ENCODE measurements at places on chromosomes 3 and 15. TPM values are rescaled to one million over a fixed set of nuclear protein-coding genes. Genes with fewer than 3 reads are reported as not detected.
A peak's percentile ranks its signal among the peaks of the same experiment; 100 is the strongest.

DNA sequence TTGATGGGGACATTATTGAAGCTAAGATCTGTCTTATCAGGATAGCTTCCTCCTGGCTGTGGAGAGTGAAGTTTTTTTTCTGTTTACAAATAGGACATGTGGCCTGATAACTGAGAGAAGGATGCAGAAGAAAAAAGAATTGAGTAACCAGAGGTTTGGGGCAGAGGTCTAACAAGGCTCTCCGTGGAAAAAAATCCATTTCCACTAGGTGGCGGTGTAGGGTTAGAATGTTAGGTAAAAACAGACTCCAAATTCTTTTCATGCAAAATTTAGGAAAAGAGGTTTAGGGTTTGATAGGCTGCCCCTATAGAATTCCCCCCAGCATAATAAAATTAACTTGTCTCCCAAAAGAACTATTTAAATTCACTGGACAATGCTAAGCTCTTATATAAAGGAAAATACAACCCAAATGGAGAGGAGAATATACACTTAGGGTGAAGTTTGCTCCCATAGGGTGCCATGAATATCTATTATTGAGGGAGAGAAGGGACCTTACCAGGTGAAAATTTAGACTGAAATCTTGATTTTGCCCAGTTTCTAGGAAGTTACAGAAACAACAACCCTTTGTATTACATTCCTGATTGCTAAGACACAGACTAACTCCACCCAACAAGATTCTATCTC is 1560.4 kb downstream of the OTOL1 start:
- no peak for DNase-seq

DNA sequence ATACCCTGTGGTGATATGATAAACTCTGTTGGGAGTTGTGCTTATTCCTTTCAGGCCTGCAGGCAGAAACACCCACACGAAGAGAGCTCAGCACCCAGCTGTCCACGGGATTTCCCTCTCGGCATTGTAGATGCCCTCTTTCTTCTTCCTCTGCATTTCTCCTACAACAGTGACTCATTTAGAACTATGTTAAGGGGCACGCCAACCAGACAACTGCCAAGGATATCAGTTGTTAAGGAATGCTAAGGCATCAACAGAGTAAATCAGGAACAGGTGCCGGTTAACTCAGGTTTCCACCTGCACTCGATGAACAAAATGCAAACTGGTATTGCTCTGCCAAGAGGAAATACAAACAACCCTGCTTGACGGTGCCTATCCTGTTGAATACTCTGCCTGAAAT is 270.0 kb upstream of the PEX5L start:
- DNase-seq, result no peak

DNA sequence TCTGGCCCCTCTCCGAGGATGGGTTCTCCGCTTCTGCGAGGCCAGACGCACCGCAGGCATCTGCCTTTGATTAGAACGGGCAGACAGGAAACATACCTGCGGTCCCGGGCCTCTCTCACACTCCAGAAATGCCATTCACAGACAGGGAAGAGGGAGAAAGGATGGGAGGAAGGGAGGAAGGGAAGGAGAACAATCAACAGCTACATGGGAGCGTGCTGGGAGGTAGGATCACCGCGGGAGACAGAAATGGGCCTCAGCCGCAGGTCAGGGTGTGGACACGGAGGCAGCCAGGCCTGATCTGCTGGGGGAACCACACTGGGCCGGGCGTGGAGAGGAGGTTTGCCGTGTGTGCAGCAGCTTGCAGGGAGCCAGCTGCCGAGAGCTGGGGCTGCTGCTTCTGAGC is 90.7 kb upstream of the RGMA start:
- no peak for DNase-seq

The COL6A6 gene
- not detected for polyA plus RNA-seq

GRCh38 chr3:21417991-21418390 is 333.0 kb downstream of the ZNF385D start:
- no peak for DNase-seq

DNA sequence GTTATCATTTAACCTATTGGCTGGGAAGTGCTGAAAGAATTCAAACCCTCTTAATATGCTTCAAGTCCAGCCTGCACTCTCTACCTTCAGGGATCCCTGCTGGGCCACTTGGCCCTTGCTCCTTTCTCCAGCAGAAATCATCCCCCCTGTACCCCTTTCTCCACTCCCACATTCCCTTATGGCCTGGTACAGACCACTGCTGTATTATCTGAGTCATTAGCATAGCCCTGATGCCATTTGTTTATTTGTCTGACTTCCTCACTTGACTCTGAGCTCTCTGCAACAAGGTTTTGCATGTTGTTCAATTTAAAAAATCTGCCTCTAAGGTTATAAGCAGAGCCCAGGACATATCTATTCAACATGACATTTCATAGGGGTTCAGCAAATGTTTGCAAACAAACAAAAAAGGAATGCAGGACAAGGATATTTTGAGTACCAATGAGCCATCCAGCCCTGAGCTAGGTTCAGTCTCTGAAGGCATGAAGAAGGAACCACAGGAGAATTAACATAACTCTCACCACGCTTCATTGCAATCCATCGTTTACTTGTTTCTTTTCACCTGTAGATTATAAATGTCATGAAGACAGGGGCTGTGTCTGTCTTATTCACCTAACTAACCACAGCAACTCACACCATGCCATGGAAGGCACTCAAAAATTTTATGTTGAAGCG is 26.6 kb upstream of the HES1 start:
- no peak for DNase-seq

The ZNF80 gene
- 0.34 TPM for polyA plus RNA-seq

DNA sequence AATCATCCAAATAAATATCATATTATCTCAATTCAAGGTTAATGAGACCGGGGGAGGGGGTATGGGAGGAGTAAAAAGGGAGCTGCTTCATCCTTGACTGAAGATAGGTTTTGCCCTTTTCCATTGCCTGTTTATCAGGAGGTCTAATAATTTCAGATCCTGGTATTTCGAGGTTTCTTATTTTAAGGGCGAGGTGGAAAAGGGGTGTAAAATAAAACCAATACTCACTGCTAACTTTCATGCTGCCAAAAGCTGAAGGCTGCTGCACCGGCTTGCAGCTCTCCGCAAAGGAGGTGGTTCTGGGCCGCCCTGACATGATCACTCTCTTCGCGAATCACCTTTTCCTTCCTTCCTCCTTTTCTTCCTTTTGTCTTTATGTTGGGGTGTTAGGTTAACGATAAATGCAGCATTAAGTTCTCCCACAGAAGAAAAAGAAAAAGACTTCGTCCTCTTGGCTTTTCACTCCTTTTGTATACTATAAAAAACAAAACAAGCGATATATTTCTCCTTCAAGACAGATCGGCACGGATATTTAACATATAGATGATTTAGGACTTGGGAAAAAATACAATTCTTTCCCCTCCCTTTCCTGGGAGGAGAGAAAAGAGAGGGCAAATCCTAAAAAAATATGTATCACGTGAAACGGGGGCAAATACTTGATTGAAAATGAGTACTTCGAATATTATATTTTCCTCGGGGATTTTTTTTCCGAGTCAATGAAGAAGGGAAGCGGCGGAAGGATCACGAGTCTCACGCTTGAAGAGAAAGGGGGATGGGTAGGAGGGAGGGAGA is 932 bp downstream of the GSK3B start:
- DNase-seq, result peak; percentile 35

The LRRC2 gene
- polyA plus RNA-seq, result 0.09 TPM

DNA sequence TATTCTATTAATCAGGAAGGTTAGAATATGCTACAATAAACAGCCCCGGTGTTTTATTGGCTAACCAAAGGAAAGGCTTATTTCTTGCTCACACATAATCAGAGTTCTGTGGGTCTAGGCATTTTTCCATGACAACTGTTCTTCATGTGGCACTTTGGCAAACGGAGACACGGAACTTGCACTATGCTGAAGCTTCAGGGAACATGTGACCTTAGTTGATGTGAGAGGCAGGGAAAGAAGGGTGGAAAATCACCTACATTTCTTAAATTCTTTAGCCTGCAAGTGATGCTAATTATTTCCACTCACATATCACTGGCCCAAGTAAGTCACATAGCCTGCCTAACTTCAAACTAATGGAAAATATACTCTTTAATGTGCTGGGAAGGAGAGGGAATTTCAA is 344.6 kb downstream of the SV2B start:
- no peak for DNase-seq

- no peak for DNase-seq
Observed at GRCh38 chr3:14991818-14992612, 44.6 kb downstream of the NR2C2 start.

GRCh38 chr15:98875309-98875708 is 132.3 kb downstream of the PGPEP1L start:
- DNase-seq, result no peak

The SCAANT1 gene
- not detected for polyA plus RNA-seq

DNA sequence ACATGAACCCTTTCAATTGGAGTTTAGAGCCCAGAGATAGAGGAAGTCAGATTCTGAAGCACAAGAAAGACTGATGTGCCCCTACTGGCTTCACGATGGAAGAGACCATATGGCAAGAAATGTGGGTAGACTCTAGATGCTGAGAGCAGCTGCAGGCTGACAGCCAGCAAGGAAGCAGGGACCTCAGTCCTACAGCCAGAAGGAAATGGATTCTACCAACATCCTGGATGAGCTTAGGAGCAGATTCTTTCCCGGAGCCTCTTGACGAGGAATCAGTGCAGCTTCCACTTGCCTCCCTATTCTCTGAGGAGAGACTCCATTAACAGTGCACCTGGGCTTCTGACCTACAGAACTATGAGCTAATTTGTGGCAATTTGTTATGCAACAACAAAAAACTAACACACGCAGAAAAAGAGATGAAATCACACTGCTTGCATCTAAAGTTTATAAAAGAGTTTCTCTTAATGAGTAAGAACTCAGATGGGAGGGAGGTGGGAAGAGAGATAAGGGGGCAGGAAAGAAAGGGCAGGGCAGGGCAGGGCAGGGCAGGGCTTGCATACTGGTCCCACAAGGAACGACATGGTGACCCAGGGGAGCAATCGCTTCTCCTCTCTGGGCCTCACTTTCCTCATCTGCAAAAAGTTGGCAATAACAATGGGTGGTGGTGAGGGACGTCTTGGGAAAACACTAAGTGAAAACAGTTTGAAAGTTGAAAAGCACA is 440.9 kb downstream of the FOXP1 start:
- no peak for DNase-seq

- no peak for DNase-seq
Observed at GRCh38 chr3:51676102-51676640, 5.1 kb downstream of the TEX264 start.

The ATP13A5 gene
- not detected for polyA plus RNA-seq

All from CD4-positive, alpha-beta memory T cell (primary cell).